ENCODE measurements at places on chromosomes 5 and 9. TPM values are rescaled to one million over a fixed set of nuclear protein-coding genes. Genes with fewer than 3 reads are reported as not detected.

Gene PPP3R2
- total RNA-seq, result 0.59 TPM

Gene PTTG1
- total RNA-seq, result 36.9 TPM

Gene C9orf153
- total RNA-seq, result 0.99 TPM

Gene CAST
- total RNA-seq, result 118 TPM

Gene TTC16
- total RNA-seq, result not detected

Gene MCIDAS
- 0.28 TPM for total RNA-seq

Gene PRUNE2
- total RNA-seq, result 166 TPM

Data from spinal cord (tissue), 10 donors.